ENCODE measurements at places on chromosomes 3 and 15.

DNA sequence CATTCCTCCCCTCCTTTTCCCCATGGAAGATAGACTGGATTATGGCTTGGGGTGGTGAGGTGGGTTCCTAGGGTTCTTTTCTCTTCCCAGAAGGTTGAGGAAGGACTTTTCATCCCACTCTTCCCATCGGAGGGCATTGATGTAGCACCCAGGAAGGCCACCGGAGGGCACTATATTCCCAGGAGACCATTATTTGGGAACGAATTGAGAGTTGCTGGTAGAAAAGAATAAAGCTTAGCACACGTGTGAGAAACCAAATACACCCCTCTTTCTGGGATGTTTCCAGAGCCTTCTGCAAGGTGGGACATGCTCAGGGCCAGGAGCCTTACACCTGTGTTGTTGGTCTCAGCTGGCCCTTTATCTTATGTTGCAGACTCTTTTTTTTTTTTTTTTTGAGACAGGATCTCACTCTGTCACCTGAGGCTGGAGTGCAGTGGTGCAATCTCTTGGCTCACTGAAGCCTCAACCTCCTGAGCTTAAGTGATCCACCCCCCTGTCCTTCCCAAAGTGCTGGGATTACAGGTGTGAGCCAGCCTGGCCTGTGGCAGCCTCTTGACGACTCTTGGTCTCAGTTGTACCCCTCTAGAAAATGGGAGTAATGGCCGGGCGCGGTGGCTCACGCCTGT lies 6.3 kb upstream of the CDC25A start:
- DNase-seq = no peak

GRCh38 chr3:179256813-179257212 lies 5.9 kb upstream of the KCNMB3 start:
- no peak for DNase-seq

DNA sequence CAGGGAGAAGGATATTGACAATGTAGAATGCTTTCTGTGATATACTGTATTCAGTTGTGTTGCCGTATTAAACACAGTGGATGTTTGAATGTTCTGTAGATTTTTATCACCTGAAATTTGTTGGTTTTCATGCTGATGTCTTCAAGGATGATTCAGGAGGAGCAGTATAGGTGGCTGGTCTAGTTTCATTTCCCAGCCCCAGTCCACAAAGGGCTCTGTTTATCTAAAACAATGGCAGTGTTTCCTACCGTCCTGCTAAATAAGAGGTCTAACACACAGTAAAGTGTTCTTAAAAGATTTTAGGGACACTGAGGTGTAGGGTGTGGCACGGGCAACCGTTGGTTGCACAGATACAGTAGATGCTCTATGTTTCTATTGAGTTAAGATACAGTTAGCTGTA lies 26.0 kb downstream of the NEO1 start:
- DNase-seq = no peak

DNA sequence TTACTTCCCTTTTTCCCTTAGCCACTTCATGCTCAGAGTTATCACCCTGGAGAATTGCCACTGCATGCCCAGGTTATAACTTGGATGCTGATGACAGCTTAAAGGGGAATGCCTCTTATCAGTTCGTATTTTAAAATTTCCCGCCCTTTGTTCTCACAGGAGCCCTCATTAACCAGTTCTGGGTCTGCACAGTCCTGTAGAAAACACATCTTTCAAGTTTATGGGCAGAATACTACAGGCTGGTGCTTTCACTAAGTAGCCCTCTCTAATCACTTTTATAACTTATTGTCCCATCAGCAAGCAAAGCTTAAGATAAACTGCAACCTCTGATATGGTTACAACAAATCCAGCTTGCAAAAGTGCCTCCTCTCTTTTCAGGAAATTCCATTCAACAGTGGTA lies 587.3 kb upstream of the UBE2E2 start:
- DNase-seq = no peak

- DNase-seq = no peak
Measured at GRCh38 chr3:24923570-24923969, 428.9 kb upstream of the THRB start.

GRCh38 chr15:69610277-69610676 lies 157.7 kb downstream of the RPLP1 start:
- DNase-seq = no peak

- no peak for DNase-seq
Measured at GRCh38 chr3:177065285-177066033, 131.8 kb downstream of the TBL1XR1 start.

- DNase-seq = no peak
Measured at GRCh38 chr3:190941694-190942260, 79.3 kb upstream of the GMNC start.

DNA sequence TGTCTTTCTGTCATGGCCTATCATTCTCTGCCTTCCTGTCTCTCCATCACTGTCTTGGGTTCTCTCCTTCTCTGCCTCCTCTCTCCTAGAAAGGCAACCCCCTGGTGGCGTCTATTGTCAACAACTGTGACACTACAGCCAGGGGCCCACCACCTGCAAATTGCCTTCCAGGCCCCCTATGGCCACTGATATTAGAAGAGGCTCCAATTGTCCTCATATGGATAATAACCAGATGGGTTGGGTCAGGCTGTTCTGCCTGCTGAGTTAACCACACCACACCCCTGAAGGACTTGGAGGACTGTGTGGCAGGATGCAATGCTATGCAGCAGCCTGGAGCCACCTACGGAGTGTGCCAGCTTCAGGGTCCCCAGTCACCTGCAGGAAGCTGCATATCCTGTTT lies 665.0 kb downstream of the NTRK3 start:
- DNase-seq = no peak

- DNase-seq = no peak
Measured at GRCh38 chr3:24498796-24499195, 4.1 kb upstream of the THRB start.

GRCh38 chr15:58424722-58425121 lies 7.1 kb upstream of the LIPC start:
- no peak for DNase-seq

- DNase-seq = no peak
Measured at GRCh38 chr3:24899901-24900603, 405.4 kb upstream of the THRB start.

DNA sequence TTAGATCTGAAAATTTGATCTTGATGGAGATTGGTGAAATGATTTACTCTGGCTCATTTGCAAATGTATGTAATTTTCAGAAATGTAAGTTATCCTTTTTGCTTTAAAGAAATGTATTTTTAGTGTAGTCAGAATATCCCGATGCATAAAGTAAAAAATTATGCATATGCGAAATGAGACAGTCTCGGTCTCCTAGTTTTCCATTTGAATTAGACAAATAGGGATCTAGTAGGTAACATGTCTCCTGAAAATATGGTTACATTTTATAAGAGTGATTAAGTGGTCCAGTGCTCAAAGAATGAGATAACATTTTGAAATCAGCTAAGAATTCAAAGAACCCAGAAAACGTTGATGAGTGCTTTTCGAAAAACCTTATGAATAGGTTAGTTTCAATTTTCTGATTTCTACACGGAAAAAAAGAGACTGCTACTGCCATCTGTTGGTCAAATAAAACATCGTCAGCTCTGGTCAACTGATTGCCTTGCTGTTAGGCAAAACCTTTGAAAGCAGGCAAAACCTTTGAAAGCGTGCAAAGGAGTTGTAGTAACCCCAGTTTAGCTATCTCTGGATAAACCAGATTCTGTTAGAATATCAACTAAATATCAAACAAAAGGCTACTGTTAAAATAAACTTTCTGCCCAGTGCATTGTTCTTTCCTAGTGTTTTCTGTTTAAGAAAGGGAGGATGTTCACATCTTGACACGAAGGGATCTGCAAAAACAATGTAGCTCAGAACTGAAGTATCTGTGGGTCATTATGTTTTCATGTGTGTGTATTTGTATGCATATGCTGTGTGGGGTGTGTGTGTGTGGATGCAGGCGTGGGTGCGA lies 59.3 kb upstream of the CHMP2B start:
- no peak for DNase-seq

DNA sequence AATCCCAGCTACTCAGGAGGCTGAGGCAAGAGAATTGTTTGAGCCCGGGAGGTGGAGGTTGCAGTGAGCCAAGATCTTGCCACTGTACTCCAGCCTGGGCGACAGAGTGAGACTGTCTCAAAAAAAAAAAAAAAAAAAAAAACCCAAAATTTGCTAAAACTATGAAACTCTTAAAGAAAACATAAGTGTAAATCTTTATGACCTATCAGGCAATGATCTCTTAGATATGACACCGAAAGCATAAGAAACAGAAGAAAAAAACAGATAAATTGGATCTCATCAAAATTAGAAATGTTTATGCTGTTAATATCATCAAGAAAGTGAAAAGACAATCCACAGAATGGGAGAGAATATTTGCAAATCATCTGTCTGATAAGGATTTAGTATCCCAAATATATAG lies 15.3 kb downstream of the GRAMD2A start:
- DNase-seq = no peak

- no peak for DNase-seq
Measured at GRCh38 chr3:36210840-36211651, 169.3 kb upstream of the STAC start.

GRCh38 chr3:43998836-43999727 lies 242.6 kb upstream of the TOPAZ1 start:
- no peak for DNase-seq

- DNase-seq = no peak
Measured at GRCh38 chr15:49696433-49696832, 75.6 kb downstream of the DTWD1 start.

DNA sequence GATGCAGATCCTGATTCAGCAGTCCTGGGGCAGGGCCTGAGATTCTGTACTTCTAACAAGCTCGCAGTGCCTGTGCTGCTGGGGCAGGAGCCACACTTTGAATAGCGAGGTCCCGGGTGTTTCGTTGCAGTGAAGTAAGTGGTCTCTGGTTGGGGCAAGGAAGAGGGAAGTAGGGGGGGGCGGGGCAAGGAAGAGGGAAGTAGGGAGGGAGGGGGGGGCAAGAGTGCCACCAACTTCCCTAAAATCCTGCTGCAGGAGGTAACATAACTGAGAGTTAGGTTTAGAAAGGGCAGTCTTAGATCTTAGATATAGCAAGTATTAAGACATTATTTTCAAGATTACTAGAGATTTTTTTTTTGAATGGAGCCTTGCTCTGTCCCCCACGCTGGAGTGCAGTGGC lies 35.5 kb downstream of the CRTAP start:
- DNase-seq = no peak

- no peak for DNase-seq
Measured at GRCh38 chr15:52379395-52380106, 83.9 kb upstream of the MYO5C start.

GRCh38 chr3:94862703-94863102 lies 799.8 kb downstream of the NSUN3 start:
- no peak for DNase-seq

DNA sequence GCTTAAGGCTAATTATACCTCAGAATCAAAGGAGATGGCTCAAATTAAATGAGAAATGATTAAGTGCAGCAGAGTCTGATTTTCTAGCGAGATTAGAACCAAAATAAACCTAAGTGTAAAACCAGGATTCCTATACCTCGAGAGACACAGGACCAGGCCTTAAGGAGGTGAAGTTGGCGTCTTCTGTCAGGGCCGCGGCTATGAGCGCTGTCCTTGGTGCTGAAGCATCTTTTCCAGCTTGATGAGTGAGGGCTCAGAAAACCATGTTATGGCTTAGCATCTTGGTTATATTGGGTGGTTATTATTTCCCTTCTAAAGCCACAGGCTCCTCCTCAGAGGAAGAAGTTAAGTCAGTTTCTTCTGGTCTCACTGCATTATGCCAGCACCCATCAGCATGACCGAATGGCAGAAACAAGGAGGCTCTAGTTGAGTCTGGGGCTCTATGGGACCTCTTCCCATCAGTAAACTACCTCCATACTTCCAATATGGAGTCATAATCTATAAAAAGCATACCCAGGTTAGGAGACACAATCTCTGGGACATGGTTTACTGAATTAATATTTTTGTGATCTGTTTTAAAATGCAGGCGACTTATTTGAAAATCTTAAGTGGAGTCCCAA lies 120.1 kb upstream of the NMNAT3 start:
- DNase-seq = no peak

GRCh38 chr3:177228601-177229190 lies 31.4 kb upstream of the TBL1XR1 start:
- DNase-seq = no peak

DNA sequence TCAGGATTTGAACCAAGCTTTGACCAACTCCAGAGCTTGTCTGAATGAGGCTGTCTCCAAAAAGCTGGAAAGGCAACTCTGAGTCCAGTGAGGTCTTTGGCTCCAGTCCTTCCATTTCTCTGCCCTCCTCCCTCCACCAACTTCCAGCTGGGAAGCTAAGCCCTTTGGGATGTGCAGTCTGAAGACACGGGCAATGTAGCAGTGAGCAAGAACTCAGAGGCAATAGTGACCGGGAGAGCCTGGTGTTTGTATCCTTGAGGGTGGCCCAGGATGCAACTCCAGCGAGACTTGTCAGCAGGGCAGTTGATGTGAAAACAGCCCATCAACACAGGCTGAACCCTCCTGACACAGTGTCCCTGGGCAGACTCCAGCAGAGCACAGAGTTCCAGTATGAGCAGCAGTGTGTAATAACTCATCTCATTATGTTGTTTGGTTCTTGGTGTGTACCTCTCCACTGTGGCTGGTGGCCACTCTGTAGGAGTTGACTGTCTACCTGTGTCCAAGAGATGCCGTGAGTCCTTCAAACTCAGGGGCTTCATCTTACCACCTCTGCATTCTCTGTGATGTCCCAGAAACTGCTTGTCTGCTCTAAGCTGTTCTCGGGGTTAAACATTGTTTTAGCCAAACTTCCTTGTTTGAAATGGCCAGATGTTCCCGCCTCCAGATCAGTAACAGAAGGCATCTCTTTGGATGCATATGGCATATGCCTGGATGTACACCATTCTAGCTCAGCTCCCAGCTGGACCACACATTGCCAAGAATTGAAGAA lies 6.6 kb downstream of the CDCP1 start:
- DNase-seq = no peak

DNA sequence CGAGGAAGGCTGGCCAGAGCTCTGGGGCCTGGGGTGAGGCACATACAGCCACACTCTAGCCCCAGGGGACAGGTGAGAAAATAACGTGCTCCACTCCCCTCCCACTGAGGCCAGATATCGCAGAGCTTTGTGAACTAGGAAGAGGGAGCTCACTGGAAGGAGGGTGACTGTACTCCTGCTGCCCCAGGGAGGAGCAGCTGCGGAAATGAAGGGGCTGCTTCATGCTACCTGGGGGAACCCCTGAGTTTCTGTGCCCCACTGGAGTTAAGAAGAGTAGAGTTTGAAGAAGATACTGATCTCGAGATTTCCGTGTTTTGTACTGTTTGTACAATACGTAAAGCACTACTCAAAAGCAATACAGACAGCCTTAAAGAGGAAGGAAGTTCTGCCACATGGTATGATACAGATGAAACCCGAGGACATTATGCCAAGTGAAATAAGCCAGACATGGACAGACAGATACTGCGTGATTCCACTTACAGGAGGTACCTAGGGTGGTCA lies 44.6 kb downstream of the CMTM6 start:
- peak; percentile 43 for DNase-seq

- no peak for DNase-seq
Measured at GRCh38 chr3:73618461-73618860, 6.3 kb downstream of the PDZRN3 start.

GRCh38 chr3:1578124-1578806 lies 485.4 kb downstream of the CNTN6 start:
- DNase-seq = no peak
